ENCODE measurements at places on chromosomes 12 and 14. TPM values are rescaled to one million over a fixed set of nuclear protein-coding genes. Genes with fewer than 3 reads are reported as not detected.

Gene GPRC5A
- 648 TPM for total RNA-seq

- no peaks in the 10 kb centered on the region for H3K4me1 ChIP-seq
- DNase-seq: no peak
- H3K36me3 ChIP-seq: peaks cover 5% of the 10 kb centered on the region
Measured at GRCh38 chr12:116996093-116996492, 85.3 kb downstream of the FBXW8 start.

DNA sequence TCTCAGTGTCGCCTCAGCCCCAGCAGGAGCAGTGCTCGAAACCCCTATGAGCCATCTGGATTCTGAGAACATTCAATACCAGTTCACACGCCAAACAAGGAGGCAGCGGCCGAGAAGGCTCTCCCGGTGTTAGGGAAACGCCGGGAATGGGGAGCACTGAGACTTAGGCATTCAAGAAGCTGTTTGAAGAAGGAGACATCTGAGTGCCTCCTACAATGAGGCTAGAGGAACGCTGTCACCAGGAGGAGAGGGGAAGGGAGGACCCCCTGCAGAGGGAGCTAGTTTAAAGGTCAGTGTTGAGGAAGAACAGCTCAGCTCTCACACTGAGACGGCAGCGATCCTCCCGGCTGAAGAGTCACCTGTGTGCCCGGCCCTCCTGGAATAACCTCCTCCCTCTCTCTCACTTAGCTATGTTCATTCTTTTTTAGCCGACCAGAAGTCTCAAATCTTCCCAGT lies 69.9 kb downstream of the SERPINA3 start:
- no peak overlapping the region for H3K27ac ChIP-seq
- H3K4me3 ChIP-seq: no peak overlapping the region
- H3K36me3 ChIP-seq: no peaks in the 10 kb centered on the region
- H3K4me1 ChIP-seq: no peaks in the 10 kb centered on the region
- DNase-seq: no peak

GRCh38 chr14:30994681-30995620 lies 30.5 kb upstream of the AP4S1 start:
- DNase-seq: no peak
- no peak overlapping the region for H3K4me3 ChIP-seq
- H3K36me3 ChIP-seq: no peaks in the 10 kb centered on the region

Gene C1R
- total RNA-seq: 1.3 TPM

- H3K4me3 ChIP-seq: no peak overlapping the region
- H3K36me3 ChIP-seq: no peaks in the 10 kb centered on the region
- no peaks in the 10 kb centered on the region for H3K27me3 ChIP-seq
- no peak overlapping the region for H3K27ac ChIP-seq
Measured at GRCh38 chr14:75301666-75302325, 23.2 kb downstream of the FOS start.

DNA sequence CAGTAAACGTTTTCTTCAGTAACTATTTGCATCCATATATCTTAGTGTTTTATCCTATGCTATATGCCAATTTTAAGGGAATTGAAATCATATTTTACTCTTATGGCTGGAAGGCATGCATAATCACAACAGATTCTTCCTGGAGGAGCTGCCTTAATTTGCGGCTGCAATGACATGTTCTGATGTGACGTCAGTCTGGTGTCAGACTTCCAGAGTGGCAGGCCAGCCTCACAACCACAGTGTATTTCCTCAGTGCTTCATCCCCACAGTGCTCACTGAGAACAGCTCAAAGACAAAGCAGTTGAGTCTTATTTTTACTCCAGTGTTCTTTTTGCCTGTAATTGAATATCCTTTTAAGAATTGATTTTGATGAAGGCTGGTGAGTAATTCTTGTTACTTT lies 107.1 kb downstream of the PLEKHA5 start:
- no peaks in the 10 kb centered on the region for H3K4me1 ChIP-seq
- no peaks in the 10 kb centered on the region for H3K27me3 ChIP-seq
- H3K4me3 ChIP-seq: no peak overlapping the region

GRCh38 chr12:58378028-58378427 lies 436.7 kb downstream of the ATP23 start:
- no peak overlapping the region for H3K4me3 ChIP-seq
- H3K36me3 ChIP-seq: no peaks in the 10 kb centered on the region

Gene GAS2L3
- 47.4 TPM for total RNA-seq

GRCh38 chr14:80485764-80486163 lies 274.5 kb upstream of the DIO2 start:
- no peak overlapping the region for H3K27ac ChIP-seq
- no peak overlapping the region for H3K4me3 ChIP-seq
- no peaks in the 10 kb centered on the region for H3K36me3 ChIP-seq

GRCh38 chr12:38886064-38886463 lies 19.3 kb downstream of the CPNE8 start:
- H3K4me1 ChIP-seq: no peaks in the 10 kb centered on the region
- no peak for DNase-seq
- no peaks in the 10 kb centered on the region for H3K27me3 ChIP-seq
- H3K27ac ChIP-seq: no peak overlapping the region

GRCh38 chr12:46674129-46674528 lies 151.7 kb downstream of the SLC38A4 start:
- peak overlapping the region; percentile 57 for H3K27ac ChIP-seq
- peaks cover 9% of the 10 kb centered on the region for H3K4me1 ChIP-seq
- H3K4me3 ChIP-seq: no peak overlapping the region
- no peaks in the 10 kb centered on the region for H3K36me3 ChIP-seq
- no peak for DNase-seq

DNA sequence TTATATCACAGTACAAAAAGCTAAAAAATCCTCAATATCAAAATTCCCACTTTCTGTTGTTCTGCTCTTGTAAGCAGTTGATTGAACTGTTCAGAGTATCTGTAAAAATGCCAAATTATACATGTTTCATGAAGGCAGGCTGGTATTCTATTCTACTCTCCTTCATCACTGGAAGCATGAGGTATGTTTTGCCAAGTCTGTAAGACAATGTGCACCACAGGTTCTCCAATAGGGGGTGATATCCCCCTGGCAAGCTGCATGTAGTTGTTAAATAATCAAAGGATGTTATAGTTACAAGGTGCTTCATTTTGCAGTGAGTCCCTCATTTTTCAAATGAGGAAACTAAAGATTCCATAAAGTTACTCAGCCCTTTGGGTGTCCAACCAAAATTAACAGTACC lies 15.1 kb upstream of the NEK9 start:
- H3K4me3 ChIP-seq: no peak overlapping the region
- no peaks in the 10 kb centered on the region for H3K4me1 ChIP-seq
- no peaks in the 10 kb centered on the region for H3K36me3 ChIP-seq

- no peaks in the 10 kb centered on the region for H3K27me3 ChIP-seq
- H3K36me3 ChIP-seq: no peaks in the 10 kb centered on the region
- no peak overlapping the region for H3K4me3 ChIP-seq
Measured at GRCh38 chr12:34121360-34121759, 99.1 kb downstream of the ALG10 start.

Gene RBMS2
- 18.2 TPM for total RNA-seq

Data from Panc1 (cell line).